ENCODE measurements at places on chromosomes 16 and 17.

DNA sequence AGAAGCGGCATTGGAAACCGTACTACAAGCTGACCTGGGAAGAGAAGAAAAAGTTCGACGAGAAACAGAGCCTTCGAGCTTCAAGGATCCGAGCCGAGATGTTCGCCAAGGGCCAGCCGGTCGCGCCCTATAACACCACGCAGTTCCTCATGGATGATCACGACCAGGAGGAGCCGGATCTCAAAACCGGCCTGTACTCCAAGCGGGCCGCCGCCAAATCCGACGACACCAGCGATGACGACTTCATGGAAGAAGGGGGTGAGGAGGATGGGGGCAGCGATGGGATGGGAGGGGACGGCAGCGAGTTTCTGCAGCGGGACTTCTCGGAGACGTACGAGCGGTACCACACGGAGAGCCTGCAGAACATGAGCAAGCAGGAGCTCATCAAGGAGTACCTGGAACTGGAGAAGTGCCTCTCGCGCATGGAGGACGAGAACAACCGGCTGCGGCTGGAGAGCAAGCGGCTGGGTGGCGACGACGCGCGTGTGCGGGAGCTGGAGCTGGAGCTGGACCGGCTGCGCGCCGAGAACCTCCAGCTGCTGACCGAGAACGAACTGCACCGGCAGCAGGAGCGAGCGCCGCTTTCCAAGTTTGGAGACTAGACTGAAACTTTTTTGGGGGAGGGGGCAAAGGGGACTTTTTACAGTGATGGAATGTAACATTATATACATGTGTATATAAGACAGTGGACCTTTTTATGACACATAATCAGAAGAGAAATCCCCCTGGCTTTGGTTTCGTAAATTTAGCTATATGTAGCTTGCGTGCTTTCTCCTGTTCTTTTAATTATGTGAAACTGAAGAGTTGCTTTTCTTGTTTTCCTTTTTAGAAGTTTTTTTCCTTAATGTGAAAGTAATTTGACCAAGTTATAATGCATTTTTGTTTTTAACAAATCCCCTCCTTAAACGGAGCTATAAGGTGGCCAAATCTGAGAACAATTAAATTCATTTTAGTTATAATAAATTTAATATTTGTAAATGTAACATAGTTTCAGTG lies 1.7 kb downstream of the HEXIM1 start:
- DNase-seq: peak; percentile 41

GRCh38 chr16:53052519-53053501 lies at the start of gene CHD9NB:
Gene CHD9NB (minus strand): TSS chr16:53052897. CDS start chr16:53044158, 8,739 bp downstream.
- no peak for DNase-seq

- peak; percentile 80 for DNase-seq
These were observed 6.4 kb downstream of the THRA start for GRCh38 chr17:40068917-40069750.

- DNase-seq: no peak
These were observed 11.5 kb upstream of the CLEC18C start for GRCh38 chr16:70162041-70162451.

DNA sequence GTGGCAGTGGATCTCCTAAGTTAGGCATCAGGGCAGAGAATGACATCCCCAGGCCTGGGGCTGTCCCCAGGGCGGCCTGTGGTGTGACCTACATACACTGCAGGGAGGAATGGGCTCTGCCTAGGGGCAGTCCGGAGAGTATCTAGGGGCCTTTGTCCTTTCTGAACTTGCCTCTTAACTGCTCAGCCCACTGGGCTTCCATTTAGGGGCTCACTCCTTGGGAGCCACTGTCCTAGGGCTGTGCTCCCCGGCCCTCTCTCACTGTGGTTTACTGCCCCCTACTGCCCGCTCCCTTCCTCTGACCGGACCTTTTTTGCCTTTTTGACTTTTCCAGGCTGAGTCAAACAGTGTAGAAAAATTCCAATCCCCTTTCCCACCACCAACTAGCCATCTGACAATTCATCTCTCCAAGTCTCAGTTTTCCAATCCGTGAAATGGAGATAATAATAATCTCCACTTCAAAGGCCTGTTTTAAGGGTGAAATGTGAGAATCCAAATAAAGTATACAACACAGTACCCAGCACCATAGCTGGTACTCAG lies 66.8 kb downstream of the DNAH3 start:
- DNase-seq: peak; percentile 41

GRCh38 chr16:57866529-57866918 lies 64.2 kb upstream of the KIFC3 start:
- no peak for DNase-seq

DNA sequence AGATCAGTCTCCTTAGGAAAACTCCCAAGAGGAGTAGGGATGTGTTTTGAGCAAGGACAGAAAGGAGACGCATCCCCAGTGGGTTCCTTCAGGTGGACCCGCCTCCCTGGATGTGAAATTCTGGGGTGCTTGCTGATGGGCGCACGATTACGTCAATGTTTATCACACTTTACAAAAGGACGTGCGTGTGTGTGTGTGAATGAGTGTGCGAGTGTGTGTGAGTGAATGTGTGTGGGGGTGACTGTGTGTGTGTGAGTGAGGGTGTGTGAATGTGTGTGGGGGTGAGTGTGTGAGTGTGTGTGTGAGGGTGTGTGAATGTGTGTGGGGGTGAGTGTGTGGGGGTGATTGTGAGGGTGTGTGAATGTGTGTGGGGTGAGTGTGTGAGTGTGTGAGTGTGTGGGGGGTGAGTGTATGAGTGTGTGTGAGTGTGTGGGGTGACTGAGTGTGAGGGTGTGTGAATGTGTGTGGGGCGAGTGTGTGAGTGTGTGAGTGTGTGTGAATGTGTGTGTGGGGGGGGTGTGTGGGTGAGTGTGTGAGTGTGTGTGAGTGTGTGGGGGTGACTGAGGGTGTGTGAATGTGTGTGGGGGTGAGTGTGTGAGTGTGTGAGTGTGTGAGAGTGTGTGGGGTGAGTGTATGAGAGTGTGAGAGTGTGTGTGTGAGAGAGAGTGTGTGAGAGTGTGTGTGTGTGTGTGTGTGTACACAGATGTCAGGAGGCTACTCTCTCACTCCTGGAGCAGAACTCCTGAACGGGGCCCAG lies 4.1 kb upstream of the TRARG1 start:
- DNase-seq: no peak

- DNase-seq: no peak
These were observed 56.3 kb downstream of the PLD6 start for GRCh38 chr17:17149520-17150447.

DNA sequence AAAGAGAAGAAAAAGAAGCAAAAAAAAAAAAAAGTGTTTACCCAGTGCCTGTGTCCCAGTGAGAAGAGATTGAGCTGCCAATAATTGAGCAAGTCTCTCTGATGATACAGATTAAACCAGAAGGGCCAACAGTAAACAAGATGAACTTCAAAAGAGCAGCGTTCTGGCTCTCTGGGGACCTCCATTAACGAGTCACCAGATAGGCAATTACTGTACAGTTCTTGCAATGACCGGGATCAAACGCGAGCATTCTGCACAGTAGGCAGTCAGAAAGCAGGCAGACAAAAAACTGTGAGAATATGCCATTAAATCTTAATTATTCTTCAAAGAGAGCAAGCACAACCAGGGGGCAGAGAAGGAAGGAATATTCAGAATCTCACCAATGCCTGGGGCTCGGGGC lies 626.1 kb downstream of the TMEM114 start:
- no peak for DNase-seq

- DNase-seq: no peak
These were observed 109.2 kb upstream of the NACA2 start for GRCh38 chr17:61700252-61700651.

DNA sequence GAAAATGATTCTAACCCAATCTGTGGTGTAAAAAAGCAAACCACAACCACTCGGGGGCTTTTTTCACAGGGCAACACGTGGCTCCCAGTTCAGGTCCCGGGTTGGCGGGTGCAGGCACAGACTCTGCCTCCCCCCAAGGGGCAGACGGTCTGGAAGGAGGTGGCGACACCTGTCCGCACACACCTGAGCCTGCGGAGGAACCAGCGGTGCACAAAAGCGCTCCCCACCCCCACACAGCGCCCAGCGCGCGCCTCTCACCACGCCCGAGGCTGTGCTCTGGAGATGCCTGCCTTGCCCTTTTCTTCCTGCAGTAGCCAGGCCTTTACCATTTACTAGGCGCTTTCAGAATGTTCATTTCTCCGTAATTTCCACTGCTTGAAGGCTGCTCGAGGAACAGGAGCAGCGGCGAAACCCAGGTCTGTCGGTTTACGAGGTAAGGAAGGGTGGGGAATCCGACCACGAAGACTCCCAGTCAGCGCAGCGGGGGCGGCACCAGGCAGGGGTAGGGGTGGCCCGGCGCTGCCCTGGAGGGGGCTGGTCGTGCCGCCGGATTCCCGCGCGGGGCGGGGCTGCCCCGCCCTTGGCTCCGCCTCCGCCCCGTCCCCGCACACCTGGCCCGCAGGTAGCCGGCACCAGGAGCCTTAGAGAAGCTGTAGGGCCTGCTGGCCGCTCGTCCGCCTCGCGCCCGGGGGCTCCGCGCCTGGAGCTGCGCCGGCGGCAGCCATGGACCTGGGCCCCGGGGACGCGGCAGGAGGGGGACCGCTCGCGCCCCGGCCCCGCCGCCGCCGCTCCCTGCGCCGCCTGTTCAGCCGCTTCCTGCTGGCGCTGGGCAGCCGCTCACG lies at the start of gene USP43:
Gene USP43 (plus strand): TSS at position 608 of the 842 bp plus-strand sequence. CDS start 116 bp downstream, at position 724.
- DNase-seq: no peak

DNA sequence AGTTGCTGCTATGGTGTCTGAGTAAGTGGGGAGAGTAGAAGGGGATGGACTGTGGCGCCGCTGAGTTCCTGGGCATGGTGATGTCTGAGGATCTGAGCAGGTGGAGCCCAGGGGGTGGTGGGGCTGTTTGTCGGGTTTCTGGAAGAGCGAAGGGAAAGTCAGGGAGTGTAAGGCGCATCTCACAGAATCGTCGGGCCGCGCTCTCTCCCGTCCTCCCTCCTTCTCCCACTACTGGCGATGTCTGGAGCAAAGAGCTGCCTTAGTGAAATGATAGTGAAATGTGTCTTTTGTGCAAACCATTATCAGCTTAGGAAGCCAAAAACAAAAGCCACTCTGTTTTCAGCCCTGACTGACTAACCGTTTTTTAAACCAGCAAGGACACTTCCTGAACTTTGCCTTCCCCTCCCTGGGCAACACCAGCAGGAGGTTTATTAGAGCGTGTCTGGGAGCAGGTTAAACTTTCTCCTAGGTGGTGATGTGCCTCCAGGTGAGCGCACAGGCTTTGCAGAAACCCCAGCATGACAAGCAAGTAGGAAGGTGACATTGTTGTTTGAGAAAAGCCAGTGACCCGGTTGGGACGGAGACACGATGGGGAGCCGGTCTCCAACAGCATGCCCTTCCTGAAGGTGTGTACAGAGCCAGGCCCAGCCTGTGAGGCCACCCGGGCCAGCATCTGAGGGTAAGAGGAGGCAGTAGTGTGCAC lies 49.1 kb downstream of the RAB11FIP3 start:
- DNase-seq: no peak

GRCh38 chr16:87704754-87705353 lies 60.9 kb downstream of the KLHDC4 start:
- no peak for DNase-seq

GRCh38 chr17:82017612-82018151 lies 5.0 kb downstream of the CENPX start:
- DNase-seq: no peak

- DNase-seq: no peak
These were observed 17.7 kb upstream of the SLC12A3 start for GRCh38 chr16:56847173-56847910.

DNA sequence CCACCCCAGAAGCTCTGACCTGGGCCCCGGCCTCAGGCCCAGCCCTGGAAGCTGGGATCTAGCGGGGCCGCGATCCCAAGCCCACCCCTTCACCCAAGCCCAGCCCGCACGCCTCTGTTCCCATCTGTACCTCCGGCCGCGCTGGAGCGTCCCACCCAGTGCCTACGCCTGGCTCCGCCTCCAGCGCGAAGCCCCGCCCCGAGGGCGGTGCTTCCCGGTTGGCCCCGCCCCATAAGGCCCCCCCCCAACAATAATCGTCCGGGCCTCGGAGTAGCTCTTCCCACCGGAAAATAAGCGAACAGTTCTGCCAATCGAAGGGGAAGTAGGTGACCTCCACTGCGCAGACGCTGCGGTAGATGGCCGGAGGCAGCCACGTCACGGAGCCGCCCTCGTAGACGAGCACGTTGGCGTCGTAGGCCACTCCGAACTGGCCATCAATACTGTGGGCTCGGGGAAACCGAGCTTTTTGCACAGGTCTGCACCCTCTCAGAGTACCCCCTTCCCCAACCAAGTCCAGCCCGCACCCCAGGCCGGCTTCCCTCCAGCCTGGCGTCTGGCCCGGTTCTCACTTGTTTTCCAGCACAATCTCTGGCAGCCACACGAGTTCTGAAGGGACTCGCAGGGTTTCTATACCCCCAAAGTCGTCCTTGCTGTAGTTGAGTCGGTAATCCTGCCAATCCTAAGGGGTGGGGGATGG lies 1.1 kb downstream of the CHRNE start:
- DNase-seq: peak; percentile 30

DNA sequence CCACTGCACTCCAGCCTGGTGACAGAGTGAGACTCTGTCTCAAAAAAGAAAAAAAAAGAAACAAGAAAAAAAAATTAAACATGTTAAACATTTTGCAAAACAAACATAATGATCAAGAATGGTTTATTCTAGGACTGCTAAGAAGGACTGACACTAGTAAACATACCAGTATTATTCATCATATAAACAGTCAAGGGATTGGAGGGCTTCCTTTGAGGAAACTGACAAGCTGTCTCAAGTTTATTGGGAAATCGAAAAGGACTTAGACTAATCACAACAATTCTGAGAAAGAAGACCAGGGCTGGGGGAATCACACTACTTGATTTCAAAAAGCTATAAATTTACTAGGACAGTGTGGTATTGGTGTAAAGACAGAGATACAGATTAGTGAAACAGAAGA lies 75.5 kb downstream of the MYH10 start:
- no peak for DNase-seq

DNA sequence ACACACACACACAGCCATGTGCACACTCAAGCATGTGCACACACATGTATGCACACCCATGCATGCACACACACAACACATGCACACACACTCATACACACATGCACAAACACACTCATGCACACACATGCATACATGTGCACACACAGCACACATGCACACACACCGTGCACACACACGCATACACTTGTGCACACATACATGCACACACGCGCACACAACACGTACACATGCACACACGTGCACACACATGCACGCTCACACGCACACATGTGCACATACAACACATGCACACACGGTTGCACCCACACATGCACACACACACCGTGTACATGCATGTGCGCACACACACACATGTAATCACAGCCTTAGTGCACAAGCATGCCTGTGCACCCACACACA lies 230.4 kb upstream of the GSE1 start:
- no peak for DNase-seq

DNA sequence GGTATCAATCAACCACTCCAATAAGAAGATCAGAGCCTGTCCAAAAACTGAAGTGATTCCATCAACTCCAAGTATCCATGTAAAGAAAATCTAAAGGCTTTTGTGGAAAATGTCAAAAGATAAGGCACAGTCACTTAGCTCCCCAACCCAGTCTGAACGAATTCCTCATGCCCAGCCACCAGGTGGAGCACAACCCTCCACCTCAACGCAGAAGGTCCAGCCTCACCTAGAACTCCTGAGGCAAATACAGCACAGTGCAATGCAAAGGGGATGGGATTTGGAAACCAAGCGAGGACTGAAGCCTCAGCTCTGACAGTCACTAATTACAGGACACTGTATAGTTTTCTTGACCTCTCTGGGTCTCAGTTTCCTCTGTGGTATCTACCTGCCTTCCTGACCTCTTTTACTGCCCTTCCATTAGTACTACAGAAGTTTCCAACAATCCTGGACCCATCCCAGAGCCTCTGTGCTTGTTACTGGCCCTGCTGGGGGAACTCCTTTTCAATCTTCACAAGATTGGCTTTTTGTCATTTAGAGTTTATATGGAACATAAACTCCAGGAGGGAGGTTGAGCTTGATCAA lies 2.0 kb downstream of the NCBP3 start:
- peak; percentile 40 for DNase-seq

Data from SHP77 (cell line).